ENCODE measurements at places on chromosomes 3 and 15. TPM values are rescaled to one million over a fixed set of nuclear protein-coding genes. Genes with fewer than 3 reads are reported as not detected.

- no peak for DNase-seq
Observed at GRCh38 chr3:135887220-135887619, 78.3 kb upstream of the PPP2R3A start.

DNA sequence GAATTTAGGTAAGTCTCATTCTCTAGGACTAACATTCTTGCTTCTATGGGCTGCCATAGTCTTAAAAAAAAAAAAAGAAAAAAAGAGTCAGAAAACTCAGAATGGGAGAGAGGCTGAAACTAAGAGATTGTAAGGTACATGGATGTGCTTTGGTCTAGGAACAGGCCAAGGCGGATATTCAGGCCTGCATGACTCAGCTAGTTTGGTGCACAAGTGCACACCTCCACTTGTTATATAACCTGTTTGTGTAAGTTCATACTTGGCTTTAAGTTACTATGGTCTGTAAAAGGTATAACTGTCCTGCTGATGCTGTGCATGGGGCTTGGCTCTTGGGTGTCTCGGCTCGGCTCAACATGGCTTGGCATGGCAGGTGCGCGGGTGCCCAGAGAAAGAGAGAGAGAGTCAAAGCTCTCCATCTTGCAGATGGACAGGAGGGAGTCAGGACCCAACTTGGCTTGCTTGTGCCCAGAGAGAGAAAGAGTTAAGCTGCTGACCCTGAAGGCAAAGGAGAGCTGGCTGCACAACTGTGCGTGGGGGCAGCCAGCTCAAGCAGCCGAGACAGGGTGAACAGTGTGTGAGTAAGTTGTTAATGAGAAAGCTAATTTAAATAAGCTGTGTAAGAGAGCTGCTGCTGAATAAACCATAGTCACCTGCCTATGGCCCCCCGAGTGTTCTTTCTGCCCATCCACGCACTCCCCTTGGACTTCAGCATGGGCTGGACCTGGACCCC, 31.4 kb upstream of the CHRNB4 start:
- DNase-seq = no peak

The AADACL2 gene
- polyA plus RNA-seq = not detected

DNA sequence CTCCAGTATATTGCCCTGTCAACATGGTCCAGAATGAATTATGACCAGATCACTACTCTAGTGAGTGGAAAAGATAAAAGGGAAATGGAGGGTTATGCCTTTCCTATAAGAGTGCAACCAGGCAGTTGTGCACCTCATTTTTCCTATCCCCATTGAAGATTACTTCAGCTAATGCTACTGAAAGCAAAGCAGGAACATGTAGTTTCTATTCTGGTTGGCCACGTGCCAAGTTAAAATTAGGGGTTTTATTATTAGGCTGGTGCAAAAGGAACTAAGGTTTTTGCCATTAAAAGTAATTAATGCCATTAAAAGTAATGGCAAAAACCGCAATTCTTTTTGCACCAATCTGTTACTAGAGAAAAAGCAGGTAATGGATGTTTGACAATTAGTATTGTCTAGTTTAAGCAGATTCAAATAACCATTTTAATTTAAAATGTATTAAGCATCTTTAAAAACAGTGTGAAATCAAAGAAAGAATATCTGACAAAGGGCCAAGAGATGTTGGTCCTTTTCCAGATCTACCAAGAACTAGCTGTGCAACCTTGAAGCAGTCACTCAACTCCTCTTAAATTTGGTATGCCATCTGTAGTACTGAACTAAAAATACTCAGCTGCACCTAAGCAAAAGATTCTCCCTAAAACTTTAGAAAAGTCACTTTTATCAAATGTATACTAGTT, 567.5 kb upstream of the CCDC54 start:
- no peak for DNase-seq

The SEMA3B gene
- polyA plus RNA-seq = 31.5 TPM

- peak; percentile 30 for DNase-seq
Observed at GRCh38 chr3:45841420-45841756, 531 bp downstream of the LZTFL1 start.

- DNase-seq = no peak
Observed at GRCh38 chr3:78895528-78895927, 872.3 kb downstream of the ROBO1 start.

The RTP1 gene
- polyA plus RNA-seq = not detected

The SUSD5 gene
- polyA plus RNA-seq = 3.4 TPM

The HHLA2 gene
- polyA plus RNA-seq = 1.6 TPM

- no peak for DNase-seq
Observed at GRCh38 chr15:45291822-45292582, 40.0 kb downstream of the SLC28A2 start.

- DNase-seq = no peak
Observed at GRCh38 chr3:126964950-126965349, 18.0 kb upstream of the PLXNA1 start.

- no peak for DNase-seq
Observed at GRCh38 chr3:143090976-143091837, 28.4 kb upstream of the CHST2 start.

- DNase-seq = peak; percentile 20
Observed at GRCh38 chr15:73573572-73573971, 59.6 kb downstream of the NPTN start.

DNA sequence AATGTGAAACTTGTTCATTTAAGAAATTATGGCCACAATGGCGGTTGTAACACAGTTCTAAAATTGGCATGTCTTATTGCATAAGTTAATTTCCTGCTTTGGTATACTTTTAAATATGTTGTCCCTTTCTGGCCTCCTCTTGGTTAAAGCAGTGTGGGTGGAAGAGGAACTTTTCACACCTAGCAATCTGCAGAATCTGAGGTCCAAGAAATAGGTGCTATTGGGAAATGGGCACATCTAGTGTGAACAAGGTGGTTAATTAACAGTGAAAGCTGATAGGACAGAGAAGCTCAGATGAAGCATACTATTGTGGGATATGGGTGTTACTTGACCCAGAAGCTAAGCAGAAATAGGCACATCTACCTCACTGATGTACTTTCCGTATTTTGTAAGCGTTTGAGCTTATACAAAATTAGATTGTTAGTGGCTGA, 10.6 kb downstream of the CMC1 start:
- no peak for DNase-seq

The PPM1L gene
- polyA plus RNA-seq = 5.9 TPM

The DUOX1 gene
- polyA plus RNA-seq = 7.1 TPM

GRCh38 chr3:69252631-69253030, 130.2 kb upstream of the LMOD3 start:
- no peak for DNase-seq

Data from right lung (tissue), 10 donors.